Activated naive CD4-positive, alpha-beta T cell (primary cell): ENCODE measurements at places on chromosomes 2 and 18.

DNA sequence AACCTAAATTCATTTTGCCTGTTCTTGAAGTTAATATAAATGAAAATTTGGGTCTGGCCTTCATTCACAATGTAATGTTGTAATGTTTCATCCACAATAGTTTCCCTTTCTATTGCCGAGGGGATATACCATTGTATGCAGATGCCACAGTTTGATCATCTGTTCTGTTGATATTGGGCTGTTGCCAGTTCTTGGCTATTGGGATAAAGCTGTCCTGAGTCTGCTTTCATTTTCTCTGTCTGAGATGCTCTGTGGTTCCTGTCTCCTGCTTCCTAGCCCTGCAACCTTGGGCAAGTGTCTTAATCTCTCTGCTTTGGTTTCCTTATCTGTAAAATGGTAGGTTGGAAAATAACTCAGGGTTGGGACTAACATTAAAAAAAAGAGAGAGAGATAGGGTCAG, 25.2 kb downstream of the B3GNT2 start:
- no peak for DNase-seq

GRCh38 chr2:138853761-138854160, 73.6 kb upstream of the NXPH2 start:
- DNase-seq = no peak

GRCh38 chr2:157076526-157077161, 180.9 kb upstream of the GALNT5 start:
- DNase-seq = no peak

DNA sequence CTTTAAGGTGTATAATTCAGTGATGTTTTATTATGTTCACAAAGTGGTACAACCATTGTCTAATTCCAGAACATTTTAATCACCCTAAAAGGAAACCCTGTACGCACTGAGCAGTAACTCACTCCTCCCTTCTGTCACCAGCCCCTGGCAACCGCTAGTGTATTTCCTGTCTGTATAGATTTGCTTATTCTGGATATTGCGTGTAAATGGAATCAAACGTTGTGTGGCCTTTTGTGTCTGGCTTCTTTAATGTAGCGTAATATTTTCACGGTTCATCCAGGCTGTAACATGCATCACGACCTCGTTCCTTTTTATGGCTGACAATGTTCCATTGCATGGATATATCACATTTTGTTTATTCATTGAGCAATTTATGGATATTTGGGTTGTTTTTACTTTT, 8.3 kb downstream of the ZDBF2 start:
- DNase-seq = no peak

DNA sequence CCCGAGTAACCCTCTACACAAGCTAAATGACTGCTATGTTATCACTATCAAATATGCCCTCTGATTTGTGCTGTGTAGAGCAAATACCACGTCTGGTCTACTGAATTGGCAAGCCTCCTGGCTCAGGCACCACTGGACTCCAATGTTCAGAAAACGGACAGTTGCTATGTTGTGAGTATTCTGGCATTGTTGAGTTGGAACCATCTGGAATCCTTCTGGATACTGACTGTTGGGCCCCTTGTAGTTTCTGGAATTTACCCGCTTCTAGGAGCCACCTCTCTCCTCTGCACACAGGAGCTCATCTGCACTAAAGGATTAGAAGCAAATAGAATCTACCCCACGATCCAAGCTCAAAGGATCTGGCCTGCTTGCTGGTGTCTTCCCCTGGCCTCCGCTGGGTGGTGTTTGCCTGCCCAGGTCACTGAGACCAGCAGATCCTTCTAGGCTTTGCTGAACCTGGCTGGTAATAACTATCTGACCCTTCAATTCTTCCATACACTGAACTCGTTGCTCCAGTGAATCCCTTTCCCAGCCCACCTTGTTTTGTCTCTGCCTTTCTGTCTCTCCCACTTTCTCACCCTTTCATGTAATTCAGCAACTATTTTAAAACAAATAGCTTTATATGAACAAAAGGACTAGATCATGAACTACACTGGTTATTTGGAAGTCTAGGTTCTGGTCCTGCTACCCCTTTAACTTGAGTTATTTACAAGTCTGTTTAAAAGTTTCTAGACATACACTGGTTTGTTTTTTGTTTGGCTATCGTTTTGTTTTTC, 2.1 kb upstream of the HAAO start:
- no peak for DNase-seq

DNA sequence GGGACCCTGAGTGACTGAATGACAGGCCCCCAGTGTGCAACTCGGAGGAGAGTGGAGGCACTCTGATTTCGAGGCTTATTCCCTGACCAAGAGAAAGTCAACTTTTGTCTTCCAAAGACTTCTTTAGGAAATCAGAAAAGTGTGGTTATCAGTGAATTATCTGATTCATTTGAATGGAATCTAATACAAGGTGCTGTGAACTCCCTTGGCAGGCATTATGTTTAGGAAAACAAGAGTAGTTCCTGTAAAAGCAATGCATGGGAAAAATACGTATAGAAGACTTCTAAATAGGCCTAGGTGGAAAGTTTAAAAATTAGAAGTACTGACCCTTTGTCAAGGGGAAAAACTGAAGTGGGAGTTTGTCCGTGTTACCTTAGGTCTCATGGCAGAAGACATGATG, 269.4 kb downstream of the GBX2 start:
- DNase-seq = no peak

GRCh38 chr2:66461664-66462500, 27.0 kb downstream of the MEIS1 start:
- no peak for DNase-seq

GRCh38 chr2:199148076-199148845, 309.5 kb downstream of the SATB2 start:
- no peak for DNase-seq

GRCh38 chr2:106812383-106812782, 73.6 kb downstream of the ST6GAL2 start:
- no peak for DNase-seq

- DNase-seq = no peak
Observed at GRCh38 chr18:22486667-22487066, 69.0 kb upstream of the CTAGE1 start.

- no peak for DNase-seq
Observed at GRCh38 chr18:13252686-13253410, 34.3 kb downstream of the LDLRAD4 start.

GRCh38 chr2:48198371-48198770, 292.1 kb upstream of the FBXO11 start:
- no peak for DNase-seq

GRCh38 chr2:133837441-133838094, 269.3 kb upstream of the NCKAP5 start:
- DNase-seq = no peak

DNA sequence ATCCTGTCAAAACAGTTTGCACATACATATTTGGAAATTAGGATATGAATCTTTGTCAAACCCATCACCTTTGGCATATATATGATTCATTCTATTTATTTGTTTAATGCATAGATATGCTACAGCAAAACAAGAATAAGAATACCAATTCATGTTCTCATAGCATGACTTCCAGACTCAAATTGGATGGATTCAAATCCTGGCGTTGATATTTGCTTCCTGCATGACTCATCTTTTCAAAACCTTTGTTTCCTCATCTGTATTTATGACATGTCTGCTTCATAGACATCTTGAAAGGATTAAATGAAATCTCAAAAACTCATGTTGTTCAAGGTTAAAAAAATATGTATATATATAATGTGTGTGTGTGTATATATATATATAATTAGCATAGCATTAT, 261.3 kb downstream of the MBD5 start:
- DNase-seq = no peak

GRCh38 chr2:229137066-229137465, 134.0 kb downstream of the PID1 start:
- DNase-seq = no peak

GRCh38 chr2:230714136-230714480, 1.5 kb downstream of the CAB39 start:
- DNase-seq = peak; percentile 21

DNA sequence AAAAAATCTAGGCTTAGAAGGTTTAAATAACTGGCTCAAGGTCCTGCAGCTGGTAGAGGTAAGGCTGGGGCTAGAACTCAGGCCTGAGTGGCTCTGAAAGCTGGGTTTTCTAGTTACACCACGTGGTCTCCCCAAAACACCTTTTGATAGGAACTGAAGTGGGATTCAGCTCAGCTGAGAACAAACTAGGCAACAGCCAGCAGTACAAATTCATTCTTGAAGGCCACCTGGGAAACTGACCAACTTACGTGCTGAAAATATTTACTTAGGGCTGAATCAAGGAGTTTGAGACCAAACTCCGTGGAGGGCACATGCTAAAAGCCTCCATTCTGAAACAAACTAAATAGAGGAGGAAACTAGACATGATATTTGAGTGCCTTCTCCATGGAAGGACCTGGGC, 67.2 kb downstream of the AOX1 start:
- no peak for DNase-seq

GRCh38 chr2:137947728-137948336, 16.4 kb upstream of the HNMT start:
- no peak for DNase-seq

- DNase-seq = no peak
Observed at GRCh38 chr2:65539633-65540032, 107.2 kb upstream of the SPRED2 start.

DNA sequence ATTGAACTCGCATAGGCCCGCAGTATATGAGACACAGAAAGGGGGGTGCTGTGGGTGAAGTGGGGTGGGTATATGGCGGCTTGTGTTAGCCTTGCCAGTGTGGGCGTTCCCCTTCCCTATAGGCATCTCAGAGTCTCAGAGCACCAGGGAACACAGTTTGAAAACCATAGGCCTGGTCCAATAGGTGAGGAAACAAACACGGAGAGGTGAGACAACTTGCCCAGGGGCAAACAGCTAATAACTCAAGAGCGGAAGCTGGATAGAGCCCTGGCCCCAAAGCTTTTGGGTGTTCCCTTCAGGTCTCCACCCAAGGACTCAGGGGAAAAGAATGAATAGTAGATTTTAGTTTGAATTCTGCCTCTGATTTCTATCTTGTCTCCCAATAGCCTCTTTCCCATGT, 7.9 kb downstream of the LIPG start:
- DNase-seq = no peak

DNA sequence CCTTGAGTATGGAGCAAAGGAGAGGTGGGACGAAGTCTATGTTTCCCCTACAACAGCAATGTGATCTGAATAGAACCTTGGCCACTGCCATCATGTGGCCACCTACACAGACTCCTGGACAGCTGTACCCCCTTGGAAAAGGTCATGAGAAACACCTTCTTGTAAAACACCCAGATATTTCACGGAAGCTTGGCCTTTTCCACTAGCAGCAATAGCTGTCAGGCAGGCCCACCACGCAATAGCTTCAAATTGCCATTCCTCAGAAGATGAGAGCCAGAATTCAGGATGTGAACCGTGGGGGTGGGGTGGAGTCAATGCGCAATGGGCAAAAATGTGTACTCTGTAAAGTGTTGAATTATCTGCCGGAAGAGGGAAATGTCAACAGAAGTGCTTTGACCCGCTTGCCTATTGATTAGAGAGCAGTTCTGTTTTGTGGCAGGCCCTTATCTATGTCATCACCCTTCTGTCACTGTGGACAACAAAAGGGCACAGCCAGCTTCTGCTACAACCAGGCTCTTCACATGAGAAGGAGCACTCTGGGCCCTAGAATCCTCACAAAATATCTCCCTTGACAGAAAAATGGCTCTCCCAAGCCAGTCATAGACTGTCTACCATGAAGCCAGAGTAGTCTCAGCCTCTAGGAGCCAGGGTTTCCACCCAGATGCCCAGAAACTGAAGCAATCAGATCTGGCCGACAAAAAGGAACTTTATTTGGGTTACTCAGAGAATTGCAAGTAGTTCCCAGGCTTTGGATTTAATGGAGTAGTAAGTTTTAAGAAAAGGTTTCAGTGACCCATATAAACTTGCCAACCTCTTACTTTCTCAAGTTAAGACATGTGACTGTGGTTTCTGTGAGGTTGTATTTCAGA, 9.5 kb downstream of the INPP1 start:
- DNase-seq = no peak

DNA sequence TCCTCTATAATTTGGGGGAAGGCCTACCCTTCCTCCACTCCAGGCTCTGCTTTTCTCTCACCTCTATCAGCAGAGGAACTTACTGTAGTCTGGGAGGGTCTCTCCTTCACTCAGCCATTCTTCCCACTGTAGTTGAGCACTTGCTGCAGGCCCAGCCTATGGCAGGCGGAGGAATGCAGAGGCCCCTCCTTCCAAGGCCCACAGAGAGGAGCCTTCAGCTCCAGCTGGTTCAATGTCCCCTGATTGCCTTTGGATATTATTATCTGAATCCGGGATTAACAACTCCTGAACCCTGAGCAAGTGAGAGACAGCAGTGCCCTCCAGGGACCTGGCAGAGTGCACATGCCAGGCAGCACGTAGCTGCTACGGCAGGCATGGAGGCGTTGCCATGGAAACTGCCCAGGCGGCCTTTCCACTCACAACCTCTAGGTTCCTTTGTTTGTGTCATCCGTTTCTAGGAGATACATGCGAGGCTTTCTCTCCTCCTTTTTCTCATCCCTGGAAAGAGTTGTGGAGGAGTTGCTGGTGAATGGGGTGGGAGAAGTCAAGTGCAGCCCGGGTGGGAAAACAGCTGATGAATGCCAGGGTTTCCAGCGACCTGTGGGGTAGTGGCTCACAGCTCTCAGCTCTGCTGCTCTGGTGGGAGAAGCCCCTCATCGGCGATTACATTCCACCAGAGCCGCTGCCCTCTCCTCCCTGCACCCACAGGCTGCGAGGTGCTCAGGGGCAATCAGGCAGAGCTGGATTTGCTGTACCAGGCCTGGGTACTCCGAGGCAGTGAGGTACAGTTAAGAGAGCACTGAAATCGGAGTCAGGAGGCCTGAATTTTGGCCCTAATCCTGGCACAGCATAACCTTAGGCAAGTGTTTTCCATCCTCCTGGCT, 55.3 kb upstream of the HK2 start:
- no peak for DNase-seq

DNA sequence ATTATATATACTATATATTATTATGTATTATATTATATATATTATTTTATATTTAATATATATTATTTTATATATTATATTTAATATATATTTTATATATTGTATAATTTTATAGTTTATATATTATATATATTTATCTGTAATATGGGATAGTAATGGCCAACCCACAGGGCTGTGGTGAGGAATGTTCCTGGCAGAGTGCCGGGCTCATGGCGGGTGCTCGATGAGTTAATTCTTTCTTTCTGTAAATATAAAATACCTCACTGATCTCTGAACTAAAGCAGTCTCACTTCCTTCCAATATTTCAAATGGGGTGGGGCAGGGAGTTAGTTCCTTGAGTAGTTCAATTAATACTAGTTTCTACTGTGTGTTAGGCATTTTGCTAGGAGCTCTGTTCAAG, 389.4 kb downstream of the TSN start:
- DNase-seq = no peak

- DNase-seq = no peak
Observed at GRCh38 chr2:229342376-229342775, 71.3 kb upstream of the PID1 start.

GRCh38 chr18:48571639-48572384, 33.0 kb downstream of the CTIF start:
- DNase-seq = no peak

- no peak for DNase-seq
Observed at GRCh38 chr18:65725251-65726050, 25.4 kb upstream of the CDH7 start.

GRCh38 chr2:70723286-70723885, 44.6 kb downstream of the ADD2 start:
- no peak for DNase-seq
